Stimulated activated CD8-positive, alpha-beta memory T cell treated with anti-CD3 and anti-CD28 coated beads, Interleukin-7, amount 100 ng/mL, for 48 hours (primary cell): ENCODE measurements at places on chromosomes 3 and 15.

GRCh38 chr3:112456147-112456546, 43.1 kb downstream of the BTLA start:
- DNase-seq: no peak

GRCh38 chr3:46717447-46718231, at the start of gene PRSS50:
TSS of gene PRSS50 (minus strand) at chr3:46717869. CDS start at chr3:46717824, 45 bp downstream.
- peak; percentile 21 for DNase-seq

DNA sequence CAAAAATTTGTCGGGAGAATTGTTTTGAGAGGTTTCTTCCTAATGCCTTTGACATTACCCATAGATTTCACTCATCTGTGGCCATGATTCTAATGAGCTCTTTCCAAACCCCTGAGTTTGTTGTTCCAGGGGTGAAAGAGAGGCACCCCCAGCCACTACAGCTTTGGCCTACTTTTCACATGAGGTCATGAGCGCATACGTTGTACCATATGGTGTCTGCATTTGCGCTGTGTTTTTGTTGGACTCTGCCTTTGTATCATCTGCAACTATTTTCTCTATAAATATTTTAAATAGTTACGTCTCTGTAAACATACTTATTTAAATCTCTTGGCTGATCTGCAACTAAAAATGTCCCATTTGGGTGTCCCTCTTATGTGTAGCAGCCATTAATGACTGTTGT, 107.9 kb downstream of the LRTM1 start:
- DNase-seq: no peak

- no peak for DNase-seq
Observed at GRCh38 chr15:64901914-64902313, 9.8 kb upstream of the ANKDD1A start.

DNA sequence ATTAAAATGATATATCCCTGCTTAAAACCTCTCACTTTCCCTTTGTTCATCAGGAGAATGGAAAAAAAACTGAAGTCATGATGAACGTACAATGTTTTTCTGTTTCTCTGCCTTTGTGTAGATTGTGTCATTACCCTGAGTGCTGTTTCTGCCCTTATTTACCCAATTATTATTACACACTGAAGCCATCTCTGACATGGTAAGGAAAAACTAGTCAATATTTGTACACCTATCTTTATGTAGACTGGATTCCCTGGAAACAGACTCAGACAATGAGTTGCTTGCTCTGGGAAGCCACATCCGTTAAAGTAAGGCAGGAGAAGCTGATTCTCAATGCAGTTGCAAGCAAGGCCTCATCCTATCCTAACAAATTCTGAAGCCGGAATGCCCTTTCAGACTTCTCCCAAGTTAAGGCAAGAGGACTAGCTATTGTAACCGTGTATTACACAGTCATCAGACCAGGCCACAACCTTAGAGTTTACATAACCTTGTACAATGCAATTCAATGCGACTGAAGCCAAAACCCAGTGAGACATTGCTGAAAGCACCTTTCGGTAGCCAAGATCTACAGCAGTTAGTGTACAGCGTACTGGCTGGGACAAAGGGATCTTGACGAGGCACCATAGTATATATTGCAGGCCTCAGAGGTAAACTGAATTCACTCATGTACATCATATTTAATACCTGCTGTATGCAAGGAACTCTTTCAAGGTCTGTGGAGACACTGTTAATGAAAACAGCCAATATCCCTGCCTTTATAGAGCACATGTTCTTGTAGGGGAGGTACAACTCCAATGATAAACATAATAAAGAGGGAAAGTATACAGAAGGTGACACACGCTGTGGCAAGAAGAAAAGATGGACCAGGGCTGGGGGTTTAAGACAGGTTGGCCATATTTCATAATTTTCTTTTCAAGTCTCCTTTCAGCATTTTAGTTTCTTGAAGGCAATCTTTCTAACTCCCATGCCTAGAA, 1040.8 kb upstream of the SEMA6D start:
- no peak for DNase-seq

GRCh38 chr3:181623924-181624694, 87.6 kb upstream of the SOX2 start:
- DNase-seq: no peak

GRCh38 chr15:48052946-48053345, 67.8 kb upstream of the SLC24A5 start:
- no peak for DNase-seq

- no peak for DNase-seq
Observed at GRCh38 chr3:50930371-50931208, 255.9 kb downstream of the DOCK3 start.

GRCh38 chr15:45892182-45892581, 257.4 kb downstream of the SQOR start:
- DNase-seq: no peak

DNA sequence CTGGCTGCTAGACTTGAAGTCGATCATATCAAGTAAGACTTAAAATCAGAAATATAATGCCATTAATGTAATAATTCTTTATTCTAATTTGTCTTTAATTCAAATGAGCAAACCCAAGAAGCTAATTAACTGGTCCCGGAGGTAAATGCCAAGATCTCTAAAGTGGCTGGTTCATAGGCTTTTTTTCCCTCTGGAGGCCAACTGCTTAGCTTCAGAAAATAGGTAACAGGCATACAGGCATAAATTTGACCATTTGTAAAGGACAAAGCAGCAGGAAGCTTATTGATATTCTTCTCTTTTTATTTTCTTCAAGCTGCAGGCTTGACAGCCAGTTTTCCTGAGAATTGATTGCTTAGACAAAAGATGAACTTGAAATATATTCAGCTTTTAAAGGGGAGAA, 158.6 kb upstream of the RAP2B start:
- no peak for DNase-seq

- no peak for DNase-seq
Observed at GRCh38 chr3:195003006-195003892, 267.7 kb downstream of the XXYLT1 start.

GRCh38 chr3:136891934-136892855, 30.2 kb downstream of the NCK1 start:
- DNase-seq: no peak

- no peak for DNase-seq
Observed at GRCh38 chr3:191768421-191768820, 307.5 kb downstream of the PYDC2 start.

- no peak for DNase-seq
Observed at GRCh38 chr15:71801935-71802655, 8.3 kb upstream of the NR2E3 start.

DNA sequence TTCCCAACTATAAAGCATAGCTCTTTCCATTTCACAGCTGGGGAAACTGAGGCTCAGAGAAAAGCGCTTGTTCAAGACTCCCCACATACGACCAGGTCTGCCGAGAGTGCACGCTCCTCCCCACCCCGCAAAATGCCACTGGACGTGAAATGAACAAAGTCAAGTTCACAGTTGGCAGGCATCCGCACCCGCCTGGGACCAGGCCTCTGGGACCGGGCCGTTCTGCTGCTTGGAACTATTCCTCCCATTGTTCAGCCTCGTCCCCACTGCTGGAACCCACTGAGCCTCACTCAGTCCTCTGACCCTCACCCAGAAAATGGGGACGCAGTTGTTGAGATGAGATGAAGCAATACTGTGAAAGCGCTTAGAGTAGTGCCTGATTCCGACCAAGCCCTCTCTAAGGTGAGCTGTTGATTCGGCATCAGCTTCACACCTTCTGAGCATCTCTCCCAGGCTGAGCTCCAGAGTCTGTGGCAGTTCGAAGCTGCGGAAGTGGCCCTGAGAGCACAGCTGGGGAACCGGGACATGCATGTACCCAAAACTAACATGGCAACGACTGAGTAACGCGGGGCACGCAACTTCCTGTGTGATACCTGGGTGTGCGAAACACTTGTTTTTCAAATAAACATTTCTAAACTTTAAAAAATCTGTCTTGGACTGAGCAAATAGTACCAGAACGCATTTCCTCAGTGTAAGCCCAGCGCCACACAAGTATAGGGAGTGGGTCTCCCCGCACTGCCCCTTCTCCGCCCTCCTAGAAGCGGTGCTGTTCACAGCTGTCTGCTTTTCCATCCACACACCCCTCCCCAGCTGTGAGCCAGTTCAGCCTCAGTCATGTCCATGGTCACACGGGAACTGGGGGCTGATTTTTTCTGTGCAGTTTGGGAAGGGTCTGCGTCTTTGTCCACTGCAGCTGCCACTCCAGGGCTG, 93.4 kb downstream of the CHSY1 start:
- no peak for DNase-seq

GRCh38 chr15:52670087-52670486, 9.1 kb downstream of the ATOSA start:
- no peak for DNase-seq

GRCh38 chr3:154507727-154508126, 77.7 kb upstream of the GPR149 start:
- DNase-seq: no peak

- DNase-seq: no peak
Observed at GRCh38 chr15:51818150-51818549, 11.3 kb upstream of the TMOD3 start.

- no peak for DNase-seq
Observed at GRCh38 chr3:129936757-129937156, 37.8 kb upstream of the TRH start.

- no peak for DNase-seq
Observed at GRCh38 chr3:72597756-72598195, 250.5 kb downstream of the SHQ1 start.

DNA sequence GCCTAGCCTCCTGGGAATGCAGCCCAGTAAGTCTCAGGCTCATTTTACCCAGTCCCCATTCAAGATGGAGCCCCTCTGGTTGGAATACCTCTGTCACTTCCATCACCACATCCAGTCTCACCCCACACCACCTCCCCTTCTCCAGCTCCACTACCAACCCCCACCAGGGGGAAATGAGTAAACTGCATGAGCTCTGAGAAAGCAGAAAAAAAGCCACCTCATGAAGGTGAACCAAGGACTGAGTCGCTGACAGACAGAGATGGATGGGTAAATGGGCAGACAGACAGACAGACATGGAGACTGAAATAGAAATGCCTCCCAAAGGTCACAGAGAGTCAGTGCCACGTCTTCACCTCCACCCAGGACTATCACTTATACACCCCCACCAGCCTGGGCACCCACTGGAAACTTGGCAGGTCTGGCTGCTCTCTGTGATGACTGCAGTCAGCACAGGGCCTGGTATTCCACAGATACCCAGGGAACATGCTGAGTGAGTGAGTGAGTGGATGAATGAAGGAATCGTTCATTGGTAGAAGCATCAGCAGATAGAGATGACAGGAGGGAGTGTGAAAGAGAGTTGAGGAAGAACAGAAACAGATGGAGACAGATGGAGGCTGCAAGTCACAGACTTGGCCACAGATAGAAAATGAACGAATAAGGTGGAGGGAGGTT, 4.9 kb upstream of the LOXL1 start:
- no peak for DNase-seq

- no peak for DNase-seq
Observed at GRCh38 chr3:99753268-99753975, 64.2 kb upstream of the CMSS1 start.

DNA sequence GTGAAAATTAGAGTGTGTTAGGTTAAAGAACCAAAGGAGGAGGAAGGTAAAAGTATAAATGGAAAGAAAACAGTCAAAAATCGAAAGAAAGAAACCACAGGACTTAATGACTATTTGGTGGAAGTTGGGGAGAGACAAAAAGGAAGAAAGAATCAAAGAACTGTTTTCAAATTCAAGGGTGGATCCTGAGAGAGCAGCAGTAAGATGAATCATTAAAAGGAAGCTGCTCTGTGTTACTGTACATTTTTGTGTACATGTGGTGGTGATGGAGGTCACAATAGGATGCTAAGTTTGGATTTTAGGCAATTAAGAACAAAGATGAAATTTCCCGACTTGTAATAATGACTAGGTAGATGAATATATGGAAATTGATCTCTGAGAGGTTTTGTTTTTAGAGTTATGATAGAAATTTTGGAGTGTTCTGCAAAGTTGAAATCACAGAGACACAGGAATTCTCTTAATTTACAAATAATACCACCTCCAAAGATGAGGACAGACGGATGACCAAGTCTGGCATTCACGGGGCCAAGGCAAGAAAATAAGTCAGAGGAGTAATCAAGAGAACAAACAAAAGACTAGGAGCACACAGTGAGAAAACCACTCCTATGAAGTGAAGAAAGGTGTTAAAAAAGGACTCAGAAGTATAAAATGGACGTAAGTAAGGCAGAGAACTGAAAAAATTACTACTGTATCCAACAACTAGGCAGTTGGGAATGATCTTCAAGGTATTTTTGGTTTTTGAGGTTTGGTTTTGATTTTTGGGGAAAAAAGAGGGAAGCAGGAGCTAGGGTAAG, 7.1 kb downstream of the DHX36 start:
- no peak for DNase-seq

DNA sequence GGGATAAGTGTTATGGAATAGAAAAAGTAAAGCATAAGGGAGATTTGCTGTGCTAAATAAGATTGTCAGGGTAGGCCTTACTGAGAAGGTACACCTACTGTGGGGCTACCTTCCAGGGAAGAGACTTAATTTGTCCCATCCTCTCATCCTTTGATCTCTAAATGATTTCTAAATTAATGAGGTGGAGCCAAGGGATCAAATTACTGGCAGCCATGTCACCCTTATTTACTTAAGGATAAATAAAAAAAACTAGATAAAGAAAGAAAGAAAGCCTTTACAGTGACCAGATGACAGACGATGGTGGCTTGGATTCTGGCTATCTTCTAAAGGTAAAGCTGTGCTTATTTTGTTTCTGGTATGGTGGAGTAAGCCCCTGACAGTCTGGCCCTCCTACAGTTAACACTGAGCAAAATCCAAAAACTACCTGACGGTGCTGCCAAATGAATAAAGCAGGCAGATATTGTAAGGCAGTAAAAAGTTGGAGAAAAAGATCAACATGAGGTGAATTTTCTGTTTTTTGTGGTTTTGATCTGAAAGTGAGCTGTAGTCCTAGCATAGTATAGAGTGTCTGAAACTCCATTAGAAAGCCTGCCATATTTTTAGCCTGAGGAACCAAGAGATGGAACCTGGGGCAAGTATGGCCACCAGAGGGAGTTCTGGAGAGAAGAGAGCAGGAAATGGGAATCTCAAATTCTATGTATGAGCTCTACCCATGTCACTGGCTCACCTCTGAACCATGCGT, 285.1 kb upstream of the MANF start:
- DNase-seq: no peak

- DNase-seq: no peak
Observed at GRCh38 chr3:134282659-134283047, 32.0 kb upstream of the RYK start.

DNA sequence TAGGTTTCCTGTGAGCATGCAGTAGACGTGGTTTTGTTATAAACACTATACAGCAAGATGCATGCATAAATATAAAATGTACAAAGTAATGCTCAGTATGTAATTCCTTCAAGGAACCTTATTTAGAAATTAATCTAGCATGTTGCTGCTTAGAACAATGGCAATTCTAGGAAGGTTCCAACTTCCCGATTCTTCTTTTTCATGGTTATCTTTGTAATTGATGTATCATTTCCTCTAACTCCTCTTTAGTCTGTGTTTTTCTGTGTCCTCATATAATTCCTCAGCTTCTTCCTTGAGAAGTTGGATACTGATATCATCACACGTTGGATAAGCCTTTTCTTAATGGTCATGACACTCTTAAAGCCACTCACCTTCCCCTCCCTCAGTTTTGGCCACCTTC, 3.5 kb downstream of the TSEN2 start:
- no peak for DNase-seq

DNA sequence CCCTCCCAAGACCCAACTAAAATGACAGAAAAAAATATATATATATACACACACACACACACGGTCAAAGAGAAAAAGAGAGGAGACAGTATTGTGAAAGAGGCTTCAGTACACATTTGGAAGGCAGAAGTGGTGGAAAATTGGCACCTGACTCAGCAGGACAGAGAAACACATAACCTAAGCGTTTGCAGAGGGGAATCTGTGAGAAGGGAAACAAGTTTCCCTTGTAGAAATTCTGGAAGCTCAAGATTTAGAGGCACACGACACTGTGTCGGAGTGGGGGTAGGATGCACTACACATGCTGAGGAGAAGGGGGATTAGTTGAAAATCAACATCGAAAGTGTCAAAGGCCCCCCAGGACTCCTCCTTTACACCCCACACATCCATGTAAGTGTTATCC, 53.1 kb downstream of the PAK2 start:
- no peak for DNase-seq
